Activated B cell treated with CpG ODN at 0.5 μM for 24 hours (primary cell): ENCODE measurements at places on chromosomes 6 and 20.

- H3K27ac ChIP-seq, result peak overlapping the region; percentile 99
- H3K4me1 ChIP-seq, result peaks cover 46% of the 10 kb centered on the region
- peak overlapping the region; percentile 100 for H3K4me3 ChIP-seq
- peaks cover 21% of the 10 kb centered on the region for H3K36me3 ChIP-seq
- no peak for DNase-seq
Measured at GRCh38 chr20:56467968-56468315, 485 bp upstream of the RTF2 start.

DNA sequence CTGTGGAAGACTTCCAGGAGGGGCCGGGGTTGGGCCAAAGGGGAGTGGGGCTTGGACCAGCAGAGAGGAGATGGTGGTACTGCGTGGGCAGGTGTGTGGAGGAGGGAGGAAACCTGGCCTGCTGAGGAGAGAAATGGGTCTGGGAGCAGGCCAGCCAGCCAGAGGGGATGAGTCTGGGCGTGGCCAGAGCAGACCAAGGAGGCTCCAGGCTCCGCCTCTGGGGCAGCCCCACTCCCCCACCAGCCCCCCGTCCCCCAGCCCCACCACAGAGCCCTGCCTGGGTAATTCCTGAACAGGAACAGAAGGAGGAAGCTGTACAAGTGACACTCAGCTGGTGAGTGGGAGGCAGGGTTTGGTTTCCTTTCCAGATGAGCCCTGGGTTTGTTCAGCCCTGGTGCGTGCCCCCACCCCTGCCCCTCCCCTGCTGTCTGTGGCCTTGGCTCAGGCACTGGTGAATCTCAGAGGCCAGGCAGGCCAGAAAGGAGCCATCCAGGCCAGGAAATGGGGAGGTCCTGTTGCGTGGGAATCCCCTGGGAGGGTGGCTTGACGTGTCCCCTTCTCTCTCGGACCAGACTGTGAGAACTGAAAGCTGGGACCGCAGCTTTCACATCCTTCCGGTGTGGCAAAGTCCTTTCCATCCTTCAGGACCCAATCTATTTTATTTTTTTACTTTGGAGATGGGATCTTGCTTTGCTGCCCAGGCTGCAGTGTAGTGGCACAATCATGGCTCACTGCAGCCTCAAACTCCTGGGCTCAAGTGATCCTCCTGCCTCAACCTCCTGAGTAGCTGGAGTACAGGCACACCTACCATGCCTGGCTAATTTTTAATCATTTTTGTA lies 9.4 kb upstream of the SRC start:
- peak overlapping the region; percentile 65 for H3K4me3 ChIP-seq
- no peaks in the 10 kb centered on the region for H3K27me3 ChIP-seq
- H3K36me3 ChIP-seq, result no peaks in the 10 kb centered on the region
- H3K4me1 ChIP-seq, result peaks cover 52% of the 10 kb centered on the region
- DNase-seq, result peak; percentile 50

DNA sequence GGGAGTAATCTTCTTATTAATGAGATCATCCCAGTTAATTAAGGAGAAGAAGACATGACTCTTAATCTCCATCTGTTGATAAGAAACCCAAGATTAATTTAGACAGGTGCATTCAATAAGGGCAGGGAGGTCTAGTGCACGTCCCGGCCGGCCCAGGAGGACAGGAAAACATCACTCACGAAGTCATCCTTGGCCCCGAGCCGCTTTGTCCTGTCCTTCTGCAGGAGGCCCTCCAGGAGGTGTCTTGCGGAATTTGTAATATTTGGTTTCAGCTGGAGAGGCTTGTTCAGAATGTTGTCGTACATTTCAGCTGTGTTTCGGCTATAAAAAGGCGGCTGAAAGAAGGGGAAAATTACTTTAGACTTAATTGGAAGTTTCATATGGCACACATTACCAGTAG lies 118.4 kb upstream of the SLC2A12 start:
- H3K4me3 ChIP-seq, result no peak overlapping the region
- H3K27ac ChIP-seq, result no peak overlapping the region
- H3K36me3 ChIP-seq, result peaks cover 60% of the 10 kb centered on the region
- peaks cover 24% of the 10 kb centered on the region for H3K4me1 ChIP-seq

DNA sequence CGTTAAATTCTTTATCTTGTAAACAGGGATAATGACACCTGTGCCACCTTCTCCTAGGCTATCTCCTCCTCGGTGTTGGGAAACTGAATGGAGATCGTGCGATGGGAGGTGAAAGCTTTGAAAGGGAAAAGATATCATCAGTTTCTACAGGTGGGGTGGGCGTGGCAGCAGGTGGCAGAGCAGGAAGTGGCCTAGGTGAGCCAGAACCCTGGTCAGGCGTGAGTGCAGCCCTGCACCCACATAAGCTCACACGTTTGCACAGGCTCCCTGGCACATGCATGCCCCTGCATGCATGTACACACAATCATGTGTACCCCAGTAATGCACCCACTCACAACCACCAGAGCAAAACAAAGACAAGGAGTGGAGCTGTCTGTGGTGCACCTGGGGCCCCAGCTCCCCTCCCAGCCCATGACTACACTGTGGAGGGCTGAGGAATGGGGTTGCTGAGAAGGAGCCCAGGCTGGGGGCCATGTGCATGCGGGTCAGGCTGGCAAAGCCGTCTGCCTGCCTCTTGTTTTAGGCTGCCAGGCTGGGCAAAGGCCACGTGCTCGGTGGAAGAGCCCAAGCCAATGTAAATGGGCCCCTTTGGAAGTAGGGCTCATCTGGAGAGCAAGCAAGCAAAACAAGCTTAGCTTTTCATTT lies 61.5 kb downstream of the TFAP2C start:
- no peaks in the 10 kb centered on the region for H3K4me1 ChIP-seq
- DNase-seq, result no peak
- H3K4me3 ChIP-seq, result no peak overlapping the region
- H3K36me3 ChIP-seq, result no peaks in the 10 kb centered on the region
- no peak overlapping the region for H3K27ac ChIP-seq
- peaks cover 4% of the 10 kb centered on the region for H3K27me3 ChIP-seq
